Stomach (tissue), 19 donors: ENCODE measurements at places on chromosomes 3 and 15. TPM values are rescaled to one million over a fixed set of nuclear protein-coding genes. Genes with fewer than 3 reads are reported as not detected.
A peak's percentile ranks its signal among the peaks of the same experiment; 100 is the strongest.

- no peak for DNase-seq
Observed at GRCh38 chr3:87363721-87364120, 87.3 kb upstream of the POU1F1 start.

DNA sequence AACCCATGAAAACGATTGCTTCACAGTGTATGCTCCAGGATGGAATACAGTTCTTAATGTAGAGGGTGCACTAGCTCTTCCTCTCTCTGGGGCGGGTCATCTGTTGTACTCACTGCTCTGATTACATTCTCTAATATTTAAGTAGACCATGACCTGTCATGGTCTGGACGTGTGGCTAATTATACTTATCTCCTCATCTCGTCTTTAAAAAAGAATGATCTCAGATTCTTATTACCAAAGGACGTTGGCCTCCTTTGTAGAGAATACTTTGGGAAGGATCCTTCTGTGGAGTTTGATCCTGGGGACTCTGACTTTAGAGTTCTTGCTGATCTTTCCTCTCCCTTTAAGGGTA, 48.4 kb upstream of the TRAK1 start:
- no peak for DNase-seq

DNA sequence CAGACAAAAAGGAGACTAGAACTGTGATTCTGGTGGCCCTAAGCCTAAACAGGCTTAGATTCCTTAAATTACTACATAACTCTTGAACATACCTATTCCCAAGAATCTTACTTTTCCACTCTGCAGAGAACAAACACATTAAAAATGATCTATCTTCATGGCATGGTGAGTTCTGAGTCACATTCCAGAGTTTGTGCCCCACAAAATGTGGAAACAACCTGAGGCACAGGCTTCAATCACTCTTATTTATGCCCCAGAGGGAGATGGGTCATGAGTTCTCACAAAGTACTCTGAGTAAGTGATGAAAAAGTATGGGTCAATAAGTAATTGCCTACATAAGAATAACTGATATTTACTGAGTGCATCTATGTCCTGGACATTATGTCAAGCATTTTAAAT, 137.5 kb upstream of the SLC2A2 start:
- DNase-seq = no peak

DNA sequence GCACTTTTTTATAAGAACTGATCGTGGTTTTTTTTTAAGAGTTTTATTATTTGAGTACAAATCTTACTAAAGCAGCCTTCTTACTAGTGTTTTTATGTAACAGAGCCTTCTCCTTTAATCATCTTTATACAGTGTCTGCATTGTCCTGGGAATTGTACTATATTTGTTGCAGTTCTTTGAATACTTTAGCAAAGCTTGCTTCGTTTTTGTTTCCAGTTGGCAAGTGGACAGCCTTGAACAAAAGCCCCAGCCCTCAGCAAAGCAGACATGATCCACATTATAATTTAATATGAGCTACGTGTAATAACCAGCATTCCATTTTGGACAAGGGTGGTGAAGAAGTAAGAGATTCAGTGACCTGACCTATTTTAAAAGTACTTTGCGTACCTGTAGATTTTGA, 112.2 kb upstream of the FLNB start:
- peak; percentile 70 for DNase-seq

- DNase-seq = no peak
Observed at GRCh38 chr3:120683213-120683612, 1.2 kb upstream of the HGD start.

GRCh38 chr15:63210151-63211091, 21.0 kb downstream of the RAB8B start:
- no peak for DNase-seq

DNA sequence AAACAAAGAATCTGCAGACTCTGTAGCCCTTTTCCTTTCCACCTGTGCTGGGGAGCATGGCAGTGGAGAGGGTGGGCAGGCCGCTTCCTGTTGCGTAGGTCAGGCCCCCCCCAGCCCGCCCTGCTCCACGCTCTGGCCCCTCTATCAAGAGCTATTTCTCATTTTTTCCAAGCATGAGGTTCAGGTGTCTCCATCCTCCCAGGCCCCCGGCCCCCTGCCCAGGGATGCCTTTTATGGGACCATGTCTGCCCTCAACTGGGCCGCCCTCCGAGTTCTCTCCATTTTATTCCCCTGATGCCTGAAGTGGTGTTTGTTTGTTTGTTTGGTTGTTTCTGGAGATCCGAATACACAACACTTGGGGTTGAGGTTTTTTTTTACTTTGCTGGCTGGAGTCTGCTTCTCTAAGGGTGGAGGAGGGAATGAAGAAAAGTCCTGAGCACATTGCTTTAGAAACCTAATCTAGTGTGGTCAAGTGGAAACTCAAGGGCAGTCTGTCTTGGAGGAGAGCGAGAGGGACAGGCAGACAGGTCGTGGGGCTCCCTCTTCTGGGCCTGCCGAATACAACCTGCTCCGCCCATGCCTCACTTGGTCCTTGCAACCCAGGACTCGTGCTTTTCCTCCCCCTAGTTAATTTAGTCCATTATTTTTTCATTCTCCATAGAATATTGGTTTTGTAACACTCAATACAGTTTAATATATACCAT, 176.5 kb upstream of the LYSMD4 start:
- no peak for DNase-seq

- DNase-seq = no peak
Observed at GRCh38 chr3:98290916-98291315, 8.6 kb downstream of the OR5H2 start.

DNA sequence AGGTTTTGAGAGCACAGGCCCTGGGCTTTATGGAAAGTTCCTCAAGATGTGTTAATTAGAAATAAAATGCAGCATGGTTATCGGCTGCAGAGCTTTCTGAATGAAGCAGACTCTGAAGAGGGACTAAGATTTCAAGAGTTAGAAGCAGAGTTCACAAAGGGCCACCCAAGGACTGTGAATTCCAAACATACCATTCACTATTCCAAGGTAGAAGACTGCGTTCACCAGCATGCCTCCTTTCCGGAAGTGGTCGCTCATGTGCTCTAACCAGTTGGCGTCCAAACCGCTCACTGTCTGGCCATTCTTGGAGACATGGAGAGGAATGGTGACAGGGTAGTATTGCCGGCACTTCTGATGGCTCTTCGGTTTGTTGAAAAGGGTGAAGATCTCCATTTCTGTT, 104.9 kb downstream of the OXNAD1 start:
- no peak for DNase-seq

DNA sequence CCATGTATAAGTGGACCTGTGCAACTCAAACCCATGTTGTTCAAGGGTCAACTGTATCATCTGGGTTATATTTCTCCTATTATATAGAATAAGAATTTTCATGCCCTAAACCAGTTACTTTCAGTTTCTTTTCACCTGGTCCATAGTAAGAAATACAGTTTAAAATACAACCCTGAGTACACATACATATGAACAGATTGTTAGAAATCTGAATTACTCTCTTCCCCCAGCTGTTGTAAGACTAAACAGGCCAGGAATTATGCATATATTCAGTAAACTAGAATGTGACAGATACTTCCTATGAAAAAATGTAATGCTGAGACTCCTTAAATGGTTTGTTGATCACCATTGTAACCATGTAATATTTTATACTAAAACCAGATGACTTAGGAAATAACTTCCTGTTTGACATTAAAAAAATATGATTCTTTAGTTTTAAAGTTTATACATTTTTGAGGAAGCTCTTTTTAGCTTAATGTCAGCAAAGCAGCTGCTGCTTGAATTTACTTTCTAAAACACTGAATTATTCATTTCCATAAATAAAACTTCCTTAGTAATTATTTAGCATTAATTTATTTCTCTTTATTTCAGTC, 52.5 kb upstream of the ZCWPW2 start:
- DNase-seq = no peak

GRCh38 chr15:57866149-57866736, 159.7 kb downstream of the POLR2M start:
- peak; percentile 78 for DNase-seq

DNA sequence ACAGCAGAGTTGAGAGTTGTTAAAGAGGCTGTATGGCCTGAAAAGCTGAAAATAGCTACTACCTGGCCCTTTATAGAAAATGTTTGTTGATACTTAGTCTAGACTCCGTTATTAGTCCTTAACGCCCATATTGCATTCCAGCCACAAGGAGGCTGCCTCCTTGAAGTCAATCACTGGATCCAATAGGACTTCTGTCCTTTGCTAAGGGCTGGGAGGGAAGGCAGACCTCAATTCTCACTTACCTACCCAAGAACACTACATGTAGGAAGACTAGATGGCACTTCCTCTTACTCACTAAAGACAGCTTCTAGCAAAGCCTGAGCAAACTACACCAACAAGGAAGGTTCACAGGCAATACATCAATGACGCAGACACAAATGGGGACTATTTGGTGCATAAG, 139.5 kb upstream of the HACD2 start:
- no peak for DNase-seq

GRCh38 chr3:80238152-80238551, 470.4 kb upstream of the ROBO1 start:
- no peak for DNase-seq

DNA sequence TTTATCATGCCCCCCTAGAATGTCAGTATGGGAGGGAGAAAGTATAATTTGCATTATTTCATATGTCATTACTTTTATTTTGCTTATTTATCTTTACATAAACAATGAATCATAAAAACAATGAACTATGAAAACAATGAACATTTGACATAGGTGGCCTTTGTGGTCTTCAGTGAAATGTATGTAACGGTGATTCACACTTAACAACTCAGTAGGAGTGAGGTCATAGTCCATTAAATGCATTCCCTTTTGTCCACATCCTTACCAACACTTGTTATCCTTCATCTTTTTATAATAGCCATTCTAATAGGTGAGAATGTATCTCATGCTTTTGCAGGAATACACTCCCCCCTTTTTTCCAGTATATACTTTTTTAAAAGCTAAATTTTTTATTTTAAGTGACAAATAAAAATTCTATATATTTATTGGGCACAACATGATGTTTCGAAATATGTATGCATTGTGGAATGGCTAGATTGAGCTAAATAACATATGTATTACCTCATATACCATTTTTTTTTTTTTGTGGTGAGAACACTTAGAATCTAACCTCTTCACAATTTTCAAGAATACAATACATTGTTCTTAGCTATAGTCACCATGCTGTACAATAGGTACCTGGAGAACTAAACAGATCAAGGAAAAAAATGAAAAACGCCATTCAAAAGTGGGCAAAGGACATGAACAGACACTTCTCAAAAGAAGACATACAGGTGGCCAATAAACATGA, 189.5 kb downstream of the WDR72 start:
- DNase-seq = no peak

- no peak for DNase-seq
Observed at GRCh38 chr15:100042558-100042957, 299.2 kb downstream of the ADAMTS17 start.

DNA sequence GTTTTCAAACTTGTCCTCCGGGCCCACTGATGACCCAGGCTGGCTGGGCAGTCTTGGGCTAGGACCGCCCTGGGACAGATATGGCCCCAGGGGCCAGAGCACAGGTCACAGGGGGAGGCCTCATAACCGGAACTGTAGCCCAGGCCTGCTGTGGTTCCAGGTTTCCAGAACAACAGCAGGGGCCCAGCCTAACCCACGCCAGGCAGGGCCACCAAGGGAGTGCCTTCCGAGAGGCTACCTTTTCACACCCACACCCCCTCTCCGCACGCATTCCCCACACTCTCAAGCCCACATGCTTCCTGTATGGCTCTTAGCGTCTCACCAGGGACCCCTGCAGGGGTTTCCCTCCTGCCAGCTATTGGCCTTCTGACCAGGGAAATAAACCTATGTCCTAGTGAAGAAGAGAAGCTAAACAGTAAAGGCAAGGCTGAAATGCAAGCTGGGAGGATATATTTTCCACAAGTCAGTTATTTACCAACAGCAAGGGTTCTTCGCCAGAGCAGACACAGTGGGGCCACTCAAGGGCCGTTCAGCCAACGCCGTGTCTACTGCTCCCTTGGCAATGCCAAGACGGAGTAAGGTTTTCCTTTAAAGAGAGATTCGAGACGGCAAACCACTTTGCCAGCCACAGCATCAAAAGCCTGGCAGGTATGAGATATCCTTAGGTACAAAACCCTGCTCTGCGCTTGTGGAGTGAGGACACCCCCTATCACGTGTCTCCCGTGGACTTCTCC, 135.1 kb downstream of the ATP10A start:
- no peak for DNase-seq

DNA sequence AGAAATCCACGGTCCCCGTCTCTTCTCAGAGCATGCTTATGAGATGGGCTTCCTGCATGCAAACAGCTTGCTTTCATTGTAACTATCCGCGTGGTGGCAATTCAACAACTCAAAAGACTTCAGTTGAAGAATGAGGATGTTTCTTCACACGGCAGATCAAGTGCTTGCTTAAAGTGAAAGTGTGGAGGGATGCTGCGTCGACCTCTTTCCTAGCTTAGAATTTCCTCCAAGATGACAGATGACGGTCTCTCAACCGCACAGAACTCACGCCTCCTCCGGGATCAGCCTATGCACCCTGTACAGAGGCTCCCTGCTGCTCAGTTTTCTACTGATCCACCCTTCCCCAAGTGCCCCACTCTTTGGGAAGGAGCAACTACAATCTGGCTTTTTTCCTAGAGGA, 47.8 kb downstream of the PCSK6 start:
- no peak for DNase-seq

CLRN1 gene
- total RNA-seq = not detected

PYGO1 gene
- total RNA-seq = 11.9 TPM

GHSR gene
- total RNA-seq = 0.37 TPM

CCR1 gene
- 2.6 TPM for total RNA-seq

ZFYVE19 gene
- 14.8 TPM for total RNA-seq

KCTD6 gene
- 12.3 TPM for total RNA-seq

LRRC34 gene
- total RNA-seq = not detected

LRRC31 gene
- 5.5 TPM for total RNA-seq

KBTBD13 gene
- not detected for total RNA-seq

CLEC3B gene
- total RNA-seq = 199 TPM

VGLL3 gene
- 5.5 TPM for total RNA-seq
